BE2C (cell line): ENCODE measurements at places on chromosomes 3 and 15.

- DNase-seq, result no peak
These were observed 424.8 kb upstream of the TGFBR2 start for GRCh38 chr3:30181581-30181980.

- no peak for DNase-seq
These were observed 15.1 kb downstream of the VEPH1 start for GRCh38 chr3:157488144-157488543.

- DNase-seq, result peak; percentile 5
These were observed 143.6 kb upstream of the SLITRK3 start for GRCh38 chr3:165339753-165340152.

GRCh38 chr3:147630921-147631415 is 221.8 kb downstream of the ZIC1 start:
- no peak for DNase-seq

DNA sequence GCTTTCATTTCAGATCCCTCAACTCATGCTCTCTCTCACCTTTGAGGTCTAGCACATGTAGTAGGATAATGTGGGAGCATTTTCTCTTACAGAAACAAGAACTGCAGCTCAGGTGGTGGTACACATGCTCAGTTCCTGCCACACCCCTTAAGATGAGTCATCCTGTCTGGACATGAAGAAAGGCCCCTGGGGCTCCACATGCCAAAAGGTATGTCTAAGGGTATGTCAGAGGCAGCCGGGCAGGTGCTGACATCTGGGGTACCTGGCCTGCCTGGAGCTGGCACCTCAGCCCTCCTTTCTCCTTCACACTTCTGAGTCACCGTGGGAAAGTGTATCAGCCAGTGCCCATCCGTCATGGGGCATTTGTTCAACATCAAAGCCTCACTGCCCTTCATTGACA is 209.9 kb downstream of the OCA2 start:
- DNase-seq, result no peak

DNA sequence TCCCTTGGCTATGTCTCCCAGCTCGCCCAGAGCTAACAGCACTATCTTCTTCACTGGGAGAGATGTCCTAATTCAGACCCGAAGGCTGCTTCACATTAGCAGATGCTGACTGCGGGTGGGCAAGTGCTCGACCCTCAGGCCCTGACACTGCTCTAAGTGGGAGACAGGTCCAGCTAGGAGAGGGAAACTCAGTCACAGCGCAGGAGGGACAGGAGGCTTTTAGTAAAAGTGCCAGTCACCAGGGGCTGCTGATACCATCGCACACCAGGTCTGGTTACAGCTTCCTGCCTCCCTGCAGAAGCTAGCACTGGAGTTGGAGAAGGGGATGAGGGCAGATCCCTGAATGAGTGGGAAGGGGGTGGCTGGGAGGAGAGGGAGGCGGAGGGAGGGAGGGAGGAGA is 365.8 kb upstream of the RGMA start:
- peak; percentile 94 for DNase-seq

- no peak for DNase-seq
These were observed 11.8 kb downstream of the INO80 start for GRCh38 chr15:41104234-41104633.
